ENCODE measurements at places on chromosomes 5 and 9. TPM values are rescaled to one million over a fixed set of nuclear protein-coding genes. Genes with fewer than 3 reads are reported as not detected.

CACNA1B gene
- 0.03 TPM for total RNA-seq

HMHB1 gene
- total RNA-seq, result not detected

BTNL9 gene
- total RNA-seq, result not detected

- DNase-seq, result no peak
These were observed 462.2 kb upstream of the PTGER4 start for GRCh38 chr5:40217553-40217952.

GRCh38 chr9:81460693-81461092 is 228.7 kb downstream of the TLE1 start:
- DNase-seq, result no peak

- no peak for DNase-seq
These were observed 15.6 kb upstream of the CARD19 start for GRCh38 chr9:93080406-93080805.

- DNase-seq, result no peak
These were observed 33.0 kb downstream of the LHX3 start for GRCh38 chr9:136171801-136172411.

Data from T-cell (primary cell).